GM23248 (cell line): ENCODE measurements at places on chromosomes 4 and X. TPM values are rescaled to one million over a fixed set of nuclear protein-coding genes. Genes with fewer than 3 reads are reported as not detected.

Gene JAKMIP1
- not detected in 2 replicates for total RNA-seq

Gene SH2D1A
- not detected in 2 replicates for total RNA-seq

Gene SRPX
- 53.1 and 75.7 TPM in 2 replicates for total RNA-seq

Gene JADE3
- total RNA-seq = 2.5 and 4.6 TPM in 2 replicates

Gene GPR101
- not detected in 2 replicates for total RNA-seq

Gene ARMCX4
- 1.8 and 2.3 TPM in 2 replicates for total RNA-seq

Gene GDPD2
- not detected in 2 replicates for total RNA-seq

Gene NPNT
- total RNA-seq = not detected in 2 replicates

Gene GPR119
- not detected in 2 replicates for total RNA-seq
